Activated CD4-positive, alpha-beta T cell treated with anti-CD3 and anti-CD28 coated beads for 36 hours (primary cell): ENCODE measurements at places on chromosomes 5 and 9. TPM values are rescaled to one million over a fixed set of nuclear protein-coding genes. Genes with fewer than 3 reads are reported as not detected.

Gene SLC22A4
- total RNA-seq, result 1.1 TPM

Gene SEMA6A
- total RNA-seq, result not detected

Gene GRAMD2B
- total RNA-seq, result 13.9 TPM

Gene SPATA31D4
- not detected for total RNA-seq

Gene NCS1
- total RNA-seq, result 24.8 TPM

Gene OSMR
- total RNA-seq, result 0.25 TPM

Gene NOP16
- total RNA-seq, result 54.3 TPM

Gene LPAR1
- total RNA-seq, result not detected

Gene TLX3
- not detected for total RNA-seq

Gene CERT1
- total RNA-seq, result 24.5 TPM

Gene SLC36A3
- total RNA-seq, result not detected

Gene PCDHB6
- total RNA-seq, result not detected

Gene TICAM2
- total RNA-seq, result 1.7 TPM

Gene TIGD6
- total RNA-seq, result 2.5 TPM

Gene SOHLH1
- not detected for total RNA-seq

Gene EPB41L4B
- total RNA-seq, result 0.23 TPM

Gene TRMO
- total RNA-seq, result 20.7 TPM

Gene LCN1
- total RNA-seq, result not detected

Gene CAMK4
- 49.4 TPM for total RNA-seq

Gene PCDHA9
- total RNA-seq, result not detected

Gene ADAMTS6
- 1.3 TPM for total RNA-seq

Gene TNFSF8
- 42.3 TPM for total RNA-seq

Gene N4BP3
- 3.7 TPM for total RNA-seq

Gene FAT2
- total RNA-seq, result not detected

Gene BTF3
- total RNA-seq, result 1,213 TPM

Gene GDA
- total RNA-seq, result not detected

Gene SPATA31A6
- not detected for total RNA-seq

Gene MUSK
- total RNA-seq, result not detected

Gene NR4A3
- total RNA-seq, result 26.7 TPM

Gene ZER1
- total RNA-seq, result 19.3 TPM

Gene ASPN
- total RNA-seq, result not detected

Gene SLC4A9
- 0.21 TPM for total RNA-seq

Gene PMPCA
- total RNA-seq, result 88.0 TPM

Gene SPAAR
- not detected for total RNA-seq

Gene ANKRD31
- total RNA-seq, result 0.66 TPM

Gene TNC
- total RNA-seq, result 0.11 TPM

Gene ZNF454
- total RNA-seq, result not detected

Gene UHRF2
- total RNA-seq, result 63.7 TPM

Gene IFNB1
- 2.2 TPM for total RNA-seq

Gene LCN12
- total RNA-seq, result 1.5 TPM

Gene RAD50
- total RNA-seq, result 46.0 TPM

Gene NUTM2G
- total RNA-seq, result not detected

Gene DBH
- not detected for total RNA-seq

Gene HAVCR2
- total RNA-seq, result 15.9 TPM

Gene CDH9
- total RNA-seq, result not detected

Gene CRHBP
- total RNA-seq, result 0.27 TPM

Gene C1QTNF2
- total RNA-seq, result not detected

Gene ECSCR
- total RNA-seq, result 2.6 TPM

Gene SNCB
- 0.46 TPM for total RNA-seq

Gene GLRX
- total RNA-seq, result 21.0 TPM

Gene IFNA13
- not detected for total RNA-seq

Gene ARID3C
- 0.66 TPM for total RNA-seq

Gene MYMK
- not detected for total RNA-seq

Gene FCN2
- not detected for total RNA-seq
